Fibroblast of lung (primary cell): ENCODE measurements at places on chromosomes 7 and 10. TPM values are rescaled to one million over a fixed set of nuclear protein-coding genes. Genes with fewer than 3 reads are reported as not detected.

- H3K4me1 ChIP-seq, result peaks cover 4% of the 10 kb centered on the region
These were observed 34.5 kb upstream of the EBLN1 start for GRCh38 chr10:22252224-22252800.

DNA sequence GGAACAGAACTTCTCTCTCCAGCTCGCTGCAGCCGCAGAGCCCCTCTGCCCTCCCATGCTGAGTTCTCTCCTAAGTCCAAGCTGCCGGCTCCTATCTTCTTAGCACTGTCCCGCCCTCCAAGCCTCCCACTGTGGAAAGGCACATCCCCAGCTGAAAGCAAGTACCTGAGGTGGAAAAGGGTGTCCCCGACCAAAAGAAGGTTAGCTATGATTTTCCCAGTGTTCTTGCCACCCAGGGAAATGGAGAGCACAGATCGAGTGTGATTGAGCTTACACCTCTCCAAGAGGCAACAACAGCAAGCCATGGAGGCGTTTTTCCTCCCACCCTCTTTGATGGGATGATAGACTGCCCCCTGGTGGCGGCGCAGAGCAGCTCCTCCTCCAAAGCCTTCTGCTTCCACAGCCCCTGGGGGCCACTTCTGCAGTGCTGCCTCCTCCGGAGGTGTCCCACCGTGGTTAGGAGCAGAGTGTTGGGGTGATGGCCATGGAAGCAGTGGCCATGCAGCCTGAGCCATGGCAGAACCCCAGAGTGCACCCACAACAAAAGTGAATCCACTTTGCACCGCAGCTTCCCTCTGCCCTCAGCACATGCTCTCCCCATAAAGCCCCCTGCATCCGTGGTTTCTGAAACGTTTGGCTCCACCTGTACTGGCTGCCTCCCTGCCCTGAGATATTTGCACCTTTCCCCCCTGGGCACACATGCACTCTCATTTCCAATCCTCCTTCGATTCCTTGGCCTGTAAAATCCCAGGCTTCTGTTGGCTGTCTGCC lies 143.1 kb upstream of the STK17A start:
- peak; percentile 71 for DNase-seq
- no peaks in the 10 kb centered on the region for H3K36me3 ChIP-seq
- no peak overlapping the region for H3K27ac ChIP-seq

DNA sequence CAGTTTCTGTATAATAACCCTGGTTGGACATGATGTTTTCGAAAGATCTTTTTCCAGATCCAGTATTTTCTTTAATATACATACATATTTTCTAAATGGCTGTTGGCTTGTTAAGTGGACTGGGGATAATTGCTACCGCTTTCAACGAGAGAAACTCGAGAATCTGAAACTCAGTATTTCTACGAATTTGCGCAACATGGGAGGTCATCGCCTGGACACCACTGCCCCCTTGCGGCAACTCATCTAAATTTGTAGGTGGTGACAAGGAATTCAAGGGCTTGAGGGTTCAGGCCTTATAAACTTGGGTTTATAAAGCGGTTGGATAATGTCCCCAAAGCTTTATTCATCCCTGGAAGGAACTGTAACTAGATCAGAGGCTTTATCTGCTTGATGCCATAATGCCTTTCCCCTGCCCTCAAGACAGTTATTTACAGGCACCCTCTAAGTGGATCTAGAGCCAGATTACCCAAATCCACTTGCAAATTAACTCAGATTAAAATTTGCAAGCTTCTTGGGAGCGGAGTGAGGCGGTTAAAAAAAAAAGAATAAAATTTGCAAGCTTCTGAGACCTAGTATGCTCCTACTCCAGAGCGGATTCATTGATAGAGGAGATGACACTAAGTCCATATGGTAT lies 21.3 kb upstream of the KCNK18 start:
- peak; percentile 78 for DNase-seq
- no peak overlapping the region for H3K27ac ChIP-seq
- peak overlapping the region; percentile 38 for H3K4me3 ChIP-seq
- peaks cover 4% of the 10 kb centered on the region for H3K27me3 ChIP-seq
- no peaks in the 10 kb centered on the region for H3K36me3 ChIP-seq
- H3K4me1 ChIP-seq, result no peaks in the 10 kb centered on the region

DNA sequence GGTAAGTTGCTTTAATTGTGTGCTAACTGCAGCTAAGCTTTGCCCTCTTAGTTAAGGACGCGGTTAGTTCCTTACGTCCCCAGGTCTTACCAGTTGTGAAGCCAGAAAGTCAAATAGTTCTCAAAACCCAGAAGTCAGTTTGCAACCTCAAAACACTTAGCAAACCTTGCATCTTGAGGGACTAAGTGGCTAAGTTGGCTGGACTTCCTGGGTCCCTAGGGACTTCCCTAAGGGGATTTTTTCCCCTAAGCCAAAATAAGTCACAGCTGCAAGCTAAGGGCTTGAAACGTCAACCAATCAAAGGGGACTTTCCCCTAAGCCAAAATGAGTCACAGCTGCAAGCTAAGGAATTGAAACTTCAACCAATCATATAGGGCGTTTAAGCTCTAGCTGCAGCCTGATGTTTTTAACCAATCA lies 36.2 kb upstream of the HECW1 start:
- no peak overlapping the region for H3K4me3 ChIP-seq
- no peak overlapping the region for H3K27ac ChIP-seq
- H3K4me1 ChIP-seq, result no peaks in the 10 kb centered on the region
- DNase-seq, result no peak
- no peaks in the 10 kb centered on the region for H3K27me3 ChIP-seq

GRCh38 chr10:123212640-123213039 lies 58.4 kb downstream of the BUB3 start:
- no peaks in the 10 kb centered on the region for H3K27me3 ChIP-seq
- no peaks in the 10 kb centered on the region for H3K4me1 ChIP-seq
- no peak overlapping the region for H3K4me3 ChIP-seq

DNA sequence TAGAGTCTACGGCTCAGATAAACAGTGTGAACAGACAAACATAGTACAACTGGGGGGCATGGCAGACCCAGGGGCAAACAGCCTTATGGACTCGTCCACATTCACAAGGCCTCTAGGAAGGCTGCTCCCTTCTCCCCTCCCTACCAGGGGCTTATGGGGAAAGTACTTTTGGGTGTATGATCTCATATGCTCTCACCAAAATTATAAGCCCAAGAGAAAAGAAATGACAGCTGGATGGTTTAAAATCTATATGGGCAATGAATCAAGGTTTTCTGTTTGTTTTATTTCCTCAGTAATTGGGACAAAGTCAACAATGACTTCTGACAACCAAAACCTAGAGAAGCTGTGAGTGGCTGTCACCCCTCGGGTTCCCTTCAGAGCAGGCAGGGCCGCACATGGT lies 144.4 kb downstream of the PKD1L1 start:
- H3K4me1 ChIP-seq, result peaks cover 12% of the 10 kb centered on the region
- no peak overlapping the region for H3K27ac ChIP-seq
- no peak overlapping the region for H3K4me3 ChIP-seq
- no peaks in the 10 kb centered on the region for H3K36me3 ChIP-seq

GRCh38 chr10:7608001-7608400 lies 58.8 kb downstream of the ITIH5 start:
- no peaks in the 10 kb centered on the region for H3K36me3 ChIP-seq
- no peak for DNase-seq
- H3K4me1 ChIP-seq, result no peaks in the 10 kb centered on the region
- no peak overlapping the region for H3K4me3 ChIP-seq
- H3K27me3 ChIP-seq, result no peaks in the 10 kb centered on the region

- no peaks in the 10 kb centered on the region for H3K36me3 ChIP-seq
- no peaks in the 10 kb centered on the region for H3K4me1 ChIP-seq
- H3K27me3 ChIP-seq, result peaks cover 2% of the 10 kb centered on the region
- DNase-seq, result no peak
- no peak overlapping the region for H3K4me3 ChIP-seq
These were observed 46.4 kb downstream of the CREB5 start for GRCh38 chr7:28458732-28459131.

- H3K27ac ChIP-seq, result no peak overlapping the region
- DNase-seq, result peak; percentile 95
- H3K27me3 ChIP-seq, result peaks cover 4% of the 10 kb centered on the region
- peaks cover 5% of the 10 kb centered on the region for H3K36me3 ChIP-seq
- no peaks in the 10 kb centered on the region for H3K4me1 ChIP-seq
These were observed 10.0 kb downstream of the CYP2W1 start for GRCh38 chr7:992709-993607.

- no peaks in the 10 kb centered on the region for H3K36me3 ChIP-seq
- no peak overlapping the region for H3K4me3 ChIP-seq
- no peaks in the 10 kb centered on the region for H3K27me3 ChIP-seq
- no peaks in the 10 kb centered on the region for H3K4me1 ChIP-seq
- H3K27ac ChIP-seq, result peak overlapping the region; percentile 48
These were observed 99.5 kb downstream of the CAMK1D start for GRCh38 chr10:12448729-12449391.

DNA sequence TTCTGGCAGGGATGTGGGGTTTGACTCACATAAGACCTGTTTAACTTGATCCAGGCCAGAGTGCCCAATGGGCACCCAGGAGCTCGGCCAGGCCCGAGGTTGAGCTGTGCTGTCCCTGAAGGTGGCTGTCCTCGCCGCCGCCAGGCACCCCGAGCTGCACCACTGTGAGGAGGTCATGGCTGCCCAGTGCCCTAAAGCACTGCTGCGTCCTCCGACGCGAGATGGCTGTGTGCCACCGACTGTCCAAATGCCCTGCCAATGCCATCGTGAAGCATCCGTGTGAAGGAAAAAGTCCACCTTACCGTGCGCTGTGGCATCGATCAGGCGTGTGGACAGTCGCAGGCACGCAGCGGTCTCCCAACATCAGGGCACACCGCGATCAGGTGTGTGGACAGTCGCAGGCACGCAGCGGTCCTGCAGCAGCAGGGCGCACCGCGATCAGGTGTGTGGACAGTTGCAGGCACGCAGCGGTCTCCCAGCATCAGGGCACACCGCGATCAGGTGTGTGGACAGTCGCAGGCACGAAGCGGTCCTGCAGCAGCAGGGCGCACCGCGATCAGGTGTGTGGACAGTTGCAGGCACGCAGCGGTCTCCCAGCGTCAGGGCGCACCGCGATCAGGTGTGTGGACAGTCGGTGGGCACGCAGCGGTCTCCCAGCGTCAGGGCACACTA lies 120.3 kb downstream of the VIPR2 start:
- H3K4me1 ChIP-seq, result no peaks in the 10 kb centered on the region
- H3K27me3 ChIP-seq, result no peaks in the 10 kb centered on the region
- no peak for DNase-seq
- H3K27ac ChIP-seq, result no peak overlapping the region

DNA sequence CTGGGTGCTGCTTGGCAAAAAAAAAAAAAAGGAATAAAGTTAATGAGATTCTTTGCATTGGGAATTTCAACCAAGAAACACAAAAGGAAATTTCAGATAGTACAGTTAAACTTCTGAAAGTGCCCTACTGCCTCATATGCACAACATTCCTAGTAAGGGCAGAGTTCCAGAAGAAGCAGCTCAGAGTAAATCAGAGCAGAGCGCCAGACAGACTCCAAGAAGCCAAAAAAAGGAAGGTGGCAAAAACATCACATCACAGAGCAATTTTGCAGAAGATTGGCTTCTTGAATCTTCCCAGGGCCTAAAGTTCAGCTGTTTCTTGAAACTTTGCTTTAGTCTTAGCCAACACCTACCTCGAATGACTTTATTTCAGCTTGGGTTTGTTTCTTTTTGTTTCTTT lies 544.1 kb downstream of the XPNPEP1 start:
- H3K4me3 ChIP-seq, result no peak overlapping the region
- H3K36me3 ChIP-seq, result no peaks in the 10 kb centered on the region
- no peak overlapping the region for H3K27ac ChIP-seq

- H3K4me1 ChIP-seq, result peaks cover 5% of the 10 kb centered on the region
- H3K27ac ChIP-seq, result peak overlapping the region; percentile 85
- H3K36me3 ChIP-seq, result no peaks in the 10 kb centered on the region
- H3K4me3 ChIP-seq, result peak overlapping the region; percentile 91
These were observed 490 bp downstream of the CADPS2 start for GRCh38 chr7:122885583-122886356.

GRCh38 chr7:6479067-6479466 lies 31.3 kb upstream of the DAGLB start:
- peaks cover 5% of the 10 kb centered on the region for H3K36me3 ChIP-seq
- H3K4me1 ChIP-seq, result peaks cover 2% of the 10 kb centered on the region
- no peak overlapping the region for H3K4me3 ChIP-seq
- H3K27ac ChIP-seq, result no peak overlapping the region
- no peaks in the 10 kb centered on the region for H3K27me3 ChIP-seq

ANKRD1 gene
- 0.72 and 13.1 TPM in 2 replicates for polyA plus RNA-seq

CSTF2T gene
- 5.9 and 8.3 TPM in 2 replicates for polyA plus RNA-seq

ARF5 gene
- 185 and 214 TPM in 2 replicates for polyA plus RNA-seq

TMEM184A gene
- polyA plus RNA-seq, result 0.05 and 0.10 TPM in 2 replicates
